ENCODE measurements at places on chromosomes 5 and 9. TPM values are rescaled to one million over a fixed set of nuclear protein-coding genes. Genes with fewer than 3 reads are reported as not detected.

PCA3 gene
- not detected for total RNA-seq

PCDHGA3 gene
- total RNA-seq: 0.36 TPM

PCDHB5 gene
- 0.34 TPM for total RNA-seq

C9orf153 gene
- 0.64 TPM for total RNA-seq

PTGS1 gene
- 0.34 TPM for total RNA-seq

NIM1K gene
- 0.07 TPM for total RNA-seq

FBP2 gene
- not detected for total RNA-seq

CCL21 gene
- not detected for total RNA-seq

MELK gene
- 9.0 TPM for total RNA-seq

DNAJC21 gene
- 66.3 TPM for total RNA-seq

KCNMB1 gene
- total RNA-seq: not detected

UGT3A1 gene
- total RNA-seq: not detected

OR1J2 gene
- total RNA-seq: not detected

NMUR2 gene
- not detected for total RNA-seq

CBY3 gene
- not detected for total RNA-seq

ST6GALNAC6 gene
- total RNA-seq: 21.5 TPM

SAXO1 gene
- total RNA-seq: under 0.01 TPM

SELENOP gene
- total RNA-seq: 1.4 TPM

GGTA1 gene
- total RNA-seq: under 0.01 TPM

Measured in nasal cavity respiratory epithelium epithelial cell of viscerocranial mucosa (primary cell).